ENCODE measurements at places on chromosomes 5 and 9. TPM values are rescaled to one million over a fixed set of nuclear protein-coding genes. Genes with fewer than 3 reads are reported as not detected.
A peak's percentile ranks its signal among the peaks of the same experiment; 100 is the strongest.

The TRPM3 gene
- not detected for total RNA-seq

The ZBED3 gene
- total RNA-seq, result 2.5 TPM

The ADRA1B gene
- total RNA-seq, result 0.43 TPM

The CEP72 gene
- total RNA-seq, result 2.9 TPM

The OSTF1 gene
- 58.4 TPM for total RNA-seq

- DNase-seq, result no peak
- peaks cover 3% of the 10 kb centered on the region for H3K36me3 ChIP-seq
- peaks cover 1% of the 10 kb centered on the region for H3K27me3 ChIP-seq
- no peak overlapping the region for H3K4me3 ChIP-seq
- H3K4me1 ChIP-seq, result no peaks in the 10 kb centered on the region
These were observed 196.2 kb downstream of the SLCO4C1 start for GRCh38 chr5:102099766-102100331.

GRCh38 chr5:112386766-112387165 lies 32.3 kb downstream of the EPB41L4A start:
- H3K27ac ChIP-seq, result no peak overlapping the region
- no peak for DNase-seq
- no peaks in the 10 kb centered on the region for H3K36me3 ChIP-seq
- no peaks in the 10 kb centered on the region for H3K4me1 ChIP-seq
- no peak overlapping the region for H3K4me3 ChIP-seq
- peaks cover 4% of the 10 kb centered on the region for H3K27me3 ChIP-seq

GRCh38 chr9:36006549-36007315 lies 30.0 kb upstream of the RECK start:
- peaks cover 20% of the 10 kb centered on the region for H3K4me1 ChIP-seq
- H3K4me3 ChIP-seq, result no peak overlapping the region
- H3K27me3 ChIP-seq, result peaks cover 11% of the 10 kb centered on the region
- peaks cover 8% of the 10 kb centered on the region for H3K36me3 ChIP-seq
- no peak overlapping the region for H3K27ac ChIP-seq

DNA sequence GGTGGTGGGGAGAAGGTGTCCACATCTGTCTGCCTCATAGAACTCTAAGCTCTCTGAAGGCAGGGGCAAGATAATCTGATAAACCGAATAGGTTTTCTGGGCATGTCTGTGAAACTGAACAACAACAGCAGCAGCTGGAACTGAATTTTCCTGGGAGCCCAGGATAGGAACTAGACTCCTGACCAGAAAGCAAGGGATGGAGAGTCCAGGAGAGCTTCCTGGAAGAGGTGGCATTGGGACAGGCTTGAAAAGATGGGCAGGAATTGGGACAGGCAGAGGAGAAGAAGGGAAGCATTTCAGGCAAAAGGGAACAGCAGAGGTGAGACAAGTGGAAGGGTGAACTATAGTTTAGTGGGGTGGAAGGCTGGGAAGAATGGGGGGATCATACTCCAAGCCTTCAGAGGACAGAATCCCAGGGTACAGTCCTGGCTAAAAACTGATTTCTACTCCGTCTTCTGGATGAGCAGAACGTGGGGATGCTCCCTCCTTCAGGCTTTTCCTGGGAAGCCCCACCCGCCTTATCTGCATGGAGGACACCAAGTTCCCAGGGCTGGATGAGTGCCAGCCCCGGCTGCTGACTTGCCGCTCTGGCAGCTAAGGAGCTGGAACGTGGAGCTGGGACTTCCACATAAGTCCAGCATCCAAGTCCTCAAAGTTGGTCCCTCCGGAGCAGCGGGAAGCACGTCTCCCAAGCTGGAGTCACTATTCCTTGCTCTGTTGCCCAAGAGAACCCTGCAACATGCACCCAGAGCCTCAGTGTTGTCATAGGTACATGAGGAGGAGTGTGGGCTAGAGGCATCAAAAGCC lies 13.9 kb upstream of the KIF12 start:
- no peaks in the 10 kb centered on the region for H3K36me3 ChIP-seq
- peak overlapping the region; percentile 28 for H3K4me3 ChIP-seq
- H3K27me3 ChIP-seq, result peaks cover 14% of the 10 kb centered on the region
- peaks cover 47% of the 10 kb centered on the region for H3K4me1 ChIP-seq
- DNase-seq, result peak; percentile 61
- no peak overlapping the region for H3K27ac ChIP-seq

DNA sequence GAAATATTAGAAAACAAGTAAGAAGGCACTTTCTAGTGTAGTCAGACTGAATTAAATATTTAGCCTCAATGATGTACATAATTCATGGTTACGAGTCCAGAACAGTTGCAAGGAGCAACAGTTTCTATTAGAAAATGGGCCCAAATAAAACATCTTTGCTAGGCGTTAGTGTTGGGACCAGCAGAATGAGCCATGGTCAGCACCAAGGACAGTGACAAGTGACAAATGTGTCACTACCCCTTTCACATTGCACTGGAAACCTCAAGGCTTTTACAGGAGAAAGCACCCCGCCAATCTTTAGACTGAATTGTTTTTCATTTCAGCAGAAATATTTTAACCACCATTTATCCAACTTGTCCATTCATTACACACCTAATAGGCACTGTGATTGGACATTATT lies 301.3 kb upstream of the ADCY2 start:
- peaks cover 5% of the 10 kb centered on the region for H3K36me3 ChIP-seq
- no peak overlapping the region for H3K4me3 ChIP-seq
- H3K27me3 ChIP-seq, result no peaks in the 10 kb centered on the region
- DNase-seq, result no peak

GRCh38 chr5:54470128-54470527 lies 14.6 kb downstream of the HSPB3 start:
- 0 out of 2 replicates have a peak, but pooled peaks cover 3% of the 10 kb centered on the region for H3K36me3 ChIP-seq
- peak overlapping the region; percentile 86 for H3K4me3 ChIP-seq
- DNase-seq, result peak; percentile 33
- peaks cover 1% of the 10 kb centered on the region for H3K27me3 ChIP-seq
- H3K4me1 ChIP-seq, result peaks cover 42% of the 10 kb centered on the region

DNA sequence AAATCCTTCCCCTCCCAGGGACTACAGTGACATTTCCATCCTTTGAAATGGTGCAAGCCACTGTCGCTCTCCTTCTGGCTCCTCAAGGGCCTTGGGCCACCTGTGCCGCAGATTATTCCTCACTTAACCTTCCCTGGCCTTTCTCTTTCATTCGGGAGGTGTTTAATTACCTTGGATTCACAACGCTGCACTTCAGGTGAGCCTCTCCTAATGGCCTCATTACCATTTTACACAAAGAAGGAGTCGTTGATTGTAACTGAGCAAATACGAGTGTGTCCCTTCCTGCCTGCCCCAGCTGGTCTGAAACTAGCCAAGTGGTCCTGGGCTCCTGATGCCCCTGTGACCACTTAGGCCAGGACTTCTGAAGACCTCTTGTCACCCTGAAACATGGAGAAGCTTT lies 205.0 kb downstream of the CRB2 start:
- H3K27ac ChIP-seq, result no peak overlapping the region
- peaks cover 31% of the 10 kb centered on the region for H3K36me3 ChIP-seq
- no peaks in the 10 kb centered on the region for H3K27me3 ChIP-seq
- H3K4me3 ChIP-seq, result no peak overlapping the region

Measured in HFFc6 (cell line).